ENCODE measurements at places on chromosomes 7 and 10.
A peak's percentile ranks its signal among the peaks of the same experiment; 100 is the strongest.

GRCh38 chr7:91420606-91421005 lies 156.4 kb downstream of the FZD1 start:
- DNase-seq: no peak

- no peak for DNase-seq
These were observed 38.4 kb downstream of the VSTM4 start for GRCh38 chr10:49076741-49077521.

DNA sequence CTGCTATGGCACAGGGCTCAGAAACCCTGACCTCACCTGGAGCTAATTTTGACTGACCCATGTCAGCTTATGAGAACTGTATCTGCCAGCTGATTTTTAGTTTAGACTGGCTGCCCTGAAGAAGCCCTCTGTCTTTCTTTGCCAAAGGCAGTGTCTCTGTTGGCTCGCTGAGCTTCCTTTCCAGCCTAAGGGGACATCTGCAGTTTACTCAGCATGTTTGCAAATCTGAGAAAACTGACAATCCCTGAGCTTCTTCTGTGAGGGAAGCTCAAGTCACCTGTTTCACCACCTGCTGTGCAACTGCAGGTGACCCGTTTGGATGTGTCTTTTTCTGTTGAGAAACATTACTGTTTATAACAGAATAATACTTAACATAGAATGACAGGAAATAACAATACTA lies 46.0 kb downstream of the PRKAR2B start:
- peak; percentile 21 for DNase-seq

DNA sequence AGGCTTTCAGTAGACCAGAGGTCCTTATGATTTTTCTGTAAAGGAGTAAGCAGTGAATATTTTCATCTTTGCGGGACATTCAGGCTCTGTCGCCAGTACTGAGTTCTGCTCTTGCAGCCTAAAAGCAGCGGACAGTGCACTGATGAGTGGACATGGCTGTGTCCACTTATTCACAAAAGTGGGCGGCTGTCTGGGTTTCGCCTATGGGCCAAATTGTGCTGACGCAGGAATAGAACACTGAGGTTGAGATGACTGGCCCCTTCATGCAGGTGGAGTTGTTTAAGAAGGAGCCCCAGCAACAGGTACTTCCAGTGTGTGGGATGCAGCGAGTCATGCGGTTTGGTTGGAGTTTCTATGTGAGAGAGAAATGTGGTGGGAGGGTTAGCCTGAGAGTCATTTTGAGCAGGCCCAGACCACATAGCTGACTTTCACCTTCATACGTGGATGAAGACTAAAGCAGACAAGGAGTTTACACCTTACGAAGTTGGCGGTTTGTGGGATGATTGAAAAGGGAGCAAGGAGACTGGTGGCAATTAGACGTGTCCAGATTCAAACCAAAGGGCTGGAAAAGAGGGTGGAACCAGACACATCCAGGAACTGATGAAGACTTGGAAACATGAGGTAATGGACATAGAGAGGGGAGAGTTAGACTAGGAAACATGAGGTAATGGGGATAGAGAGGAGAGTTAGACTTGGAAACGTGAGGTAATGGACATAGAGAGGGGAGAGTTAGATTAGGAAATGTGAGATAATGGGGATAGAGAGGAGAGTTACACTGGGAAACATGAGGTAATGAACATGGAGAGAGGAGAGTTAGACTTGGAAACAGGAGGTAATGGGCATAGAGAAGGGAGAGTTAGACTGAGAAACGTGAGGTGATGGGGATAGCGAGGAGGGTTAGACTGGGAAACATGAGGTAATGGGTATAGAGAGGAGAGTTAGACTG lies 38.2 kb downstream of the WDR37 start:
- no peak for DNase-seq

DNA sequence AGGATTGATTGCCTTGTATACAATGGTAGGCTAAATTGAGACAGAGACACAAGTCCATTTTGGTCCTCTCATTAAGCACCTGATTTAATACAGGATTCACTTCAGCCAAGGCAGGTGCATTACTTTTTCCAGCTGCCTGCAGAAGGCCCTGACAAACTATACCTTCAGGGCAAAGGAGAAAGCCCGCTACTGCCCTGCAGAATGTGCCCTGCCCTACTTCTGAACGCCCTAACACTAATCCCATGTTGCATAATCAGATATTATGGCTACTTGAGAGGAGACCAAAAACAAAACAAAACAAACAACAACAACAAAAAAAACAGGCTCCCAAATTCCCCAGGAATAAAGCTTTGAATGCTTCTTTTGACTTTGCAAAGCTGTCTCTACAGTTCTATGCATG lies 116.9 kb upstream of the ABI1 start:
- DNase-seq: no peak

- no peak for DNase-seq
These were observed 98.6 kb downstream of the NXPH1 start for GRCh38 chr7:8531991-8532515.

DNA sequence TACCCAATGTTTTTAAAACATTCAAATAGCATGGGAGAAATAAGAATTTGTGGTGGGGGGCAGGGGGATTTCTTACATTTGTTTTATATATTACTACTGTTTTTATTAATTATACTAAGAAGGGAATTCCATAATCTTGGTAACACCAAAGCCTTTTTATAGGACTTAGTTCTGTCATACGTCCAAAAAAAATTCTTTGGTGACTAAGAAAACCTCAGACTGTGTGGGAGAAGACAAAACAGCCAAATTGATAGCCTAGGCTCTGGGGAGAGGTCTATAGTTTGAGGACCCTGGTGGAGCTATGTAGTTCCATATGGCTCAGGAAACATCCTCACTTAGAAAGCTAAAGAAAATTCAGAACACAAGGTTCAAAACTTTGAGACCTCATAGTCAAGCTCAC lies 23.4 kb downstream of the ACSM6 start:
- DNase-seq: no peak

GRCh38 chr7:121395494-121395960 lies 581 bp downstream of the FAM3C start:
- DNase-seq: peak; percentile 48

DNA sequence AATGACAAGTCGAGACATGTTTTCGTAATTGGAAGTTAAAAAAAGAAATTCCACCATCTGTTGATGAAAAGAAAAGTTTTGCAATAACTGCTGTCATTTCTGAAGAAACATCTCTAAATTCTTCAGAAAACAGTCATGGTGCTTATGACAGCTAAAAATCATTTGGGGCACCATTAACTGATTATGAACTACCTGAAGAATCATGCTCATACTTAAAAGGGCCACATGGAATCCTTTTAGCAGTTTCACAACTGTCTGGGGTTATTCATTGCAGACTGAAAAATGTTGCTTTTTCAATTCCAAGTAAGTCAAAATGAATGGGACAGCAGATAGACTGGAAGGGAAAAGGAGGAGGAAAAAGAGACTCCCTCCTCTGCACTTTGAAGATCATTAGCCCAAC lies 134.2 kb downstream of the CHN2 start:
- DNase-seq: no peak

DNA sequence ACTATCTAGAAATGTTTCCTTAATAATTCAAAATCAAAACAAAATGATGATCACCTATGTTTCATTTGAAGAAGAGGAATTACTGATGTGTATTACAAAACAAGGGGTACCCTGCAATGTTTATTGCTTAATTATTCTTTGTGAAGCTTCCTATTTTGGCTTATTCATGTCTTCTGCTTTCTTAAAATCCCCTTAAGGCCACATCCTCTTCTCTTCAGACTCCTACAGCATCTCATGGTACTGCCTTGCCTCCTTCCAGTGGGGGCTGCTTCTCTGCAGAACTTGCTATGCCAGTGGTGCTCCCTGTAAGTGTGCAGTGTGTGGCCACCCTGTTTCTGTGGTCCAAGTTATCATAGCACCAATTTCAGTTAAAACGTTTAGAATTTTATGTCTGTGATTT lies 35.0 kb downstream of the CCDC146 start:
- DNase-seq: no peak

DNA sequence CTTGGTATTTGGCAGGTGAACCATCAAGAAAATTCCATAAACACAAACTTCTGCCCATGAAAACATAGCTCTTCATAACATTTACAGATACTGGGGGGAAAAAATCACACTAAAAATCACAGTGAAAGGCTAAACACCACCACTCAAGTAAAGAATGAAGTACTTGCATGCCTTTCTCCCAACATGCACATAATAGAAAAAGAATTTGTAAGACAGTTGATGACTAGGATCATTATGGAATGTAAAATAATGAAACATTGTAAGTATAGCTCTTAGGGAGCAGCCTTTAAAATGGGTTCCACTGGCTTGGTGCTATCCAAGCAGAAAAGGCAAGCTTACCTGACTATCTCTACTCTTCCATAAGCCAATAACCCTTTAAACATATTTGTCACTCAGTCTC lies 299.9 kb upstream of the LRRN3 start:
- no peak for DNase-seq

GRCh38 chr10:128863823-128864405 lies 603.1 kb upstream of the MGMT start:
- no peak for DNase-seq

GRCh38 chr10:34766266-34766600 lies 48.9 kb downstream of the PARD3 start:
- no peak for DNase-seq

DNA sequence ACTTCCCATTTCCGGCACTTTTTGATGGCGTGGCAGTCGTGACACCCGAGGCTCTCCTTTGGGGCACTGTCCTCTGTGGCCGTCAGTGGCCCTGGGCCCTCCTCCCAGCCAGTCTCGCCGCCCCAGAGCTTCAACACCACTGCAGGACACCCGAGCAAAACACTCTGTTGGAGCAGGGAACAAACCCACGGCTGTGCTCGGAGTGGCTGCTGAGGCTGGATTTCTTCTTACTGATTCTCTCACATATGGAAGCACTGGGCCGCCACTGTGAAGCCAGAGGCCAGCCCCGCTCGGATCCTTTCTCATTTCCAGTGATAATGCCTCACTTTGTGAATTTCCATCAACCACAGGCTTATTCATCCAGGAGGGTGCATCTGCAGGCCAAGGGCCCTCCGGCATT lies 58.2 kb upstream of the CYTH3 start:
- no peak for DNase-seq

GRCh38 chr7:146175716-146176115 lies 59.1 kb downstream of the CNTNAP2 start:
- no peak for DNase-seq

DNA sequence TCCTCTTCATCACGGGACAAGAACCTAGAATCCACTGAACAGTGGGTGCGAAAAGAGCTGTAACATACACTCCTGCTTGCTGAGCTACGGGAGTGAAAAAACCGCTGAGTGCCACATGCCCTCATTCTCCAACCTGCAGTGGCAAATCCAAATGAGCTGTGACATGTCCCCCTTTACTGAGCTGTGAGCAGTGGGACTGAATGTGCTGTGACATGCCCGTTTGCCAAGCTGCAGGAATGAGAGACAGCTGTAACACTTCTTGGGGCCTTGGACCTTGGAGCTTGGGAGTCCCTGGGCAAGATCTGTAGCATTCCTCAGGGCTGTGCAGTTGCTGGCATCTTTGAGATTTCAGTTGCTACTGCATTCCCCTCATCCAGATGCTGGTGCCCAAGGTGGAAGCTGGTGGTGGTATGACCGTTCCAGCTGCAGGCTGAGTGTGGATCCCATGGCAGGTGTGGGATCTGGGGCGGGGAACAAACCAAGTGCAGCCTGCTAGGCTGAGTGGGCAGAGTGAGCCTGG lies 85.0 kb downstream of the TMEM106B start:
- no peak for DNase-seq

DNA sequence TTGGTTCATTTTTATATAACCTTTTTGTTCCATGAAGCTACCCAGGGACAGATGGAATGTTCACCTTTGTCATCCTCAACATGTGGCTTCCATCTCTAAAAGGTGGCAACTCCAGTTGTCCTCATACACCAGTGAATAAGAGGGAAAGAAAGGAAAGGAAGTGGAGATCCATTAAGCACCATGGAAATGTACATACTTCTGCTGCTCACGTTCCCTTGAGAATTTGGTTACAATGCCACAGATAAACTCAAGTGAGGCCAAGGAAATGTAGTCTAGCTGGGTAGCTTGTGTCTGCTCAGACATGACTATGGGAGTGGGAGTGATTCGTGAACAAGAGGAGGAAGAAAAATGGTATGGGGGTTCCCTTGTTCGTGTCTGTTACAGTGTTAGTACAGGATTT lies 237.1 kb upstream of the FAM3C start:
- no peak for DNase-seq

- DNase-seq: no peak
These were observed 423.2 kb downstream of the PAXIP1 start for GRCh38 chr7:154579711-154580110.

DNA sequence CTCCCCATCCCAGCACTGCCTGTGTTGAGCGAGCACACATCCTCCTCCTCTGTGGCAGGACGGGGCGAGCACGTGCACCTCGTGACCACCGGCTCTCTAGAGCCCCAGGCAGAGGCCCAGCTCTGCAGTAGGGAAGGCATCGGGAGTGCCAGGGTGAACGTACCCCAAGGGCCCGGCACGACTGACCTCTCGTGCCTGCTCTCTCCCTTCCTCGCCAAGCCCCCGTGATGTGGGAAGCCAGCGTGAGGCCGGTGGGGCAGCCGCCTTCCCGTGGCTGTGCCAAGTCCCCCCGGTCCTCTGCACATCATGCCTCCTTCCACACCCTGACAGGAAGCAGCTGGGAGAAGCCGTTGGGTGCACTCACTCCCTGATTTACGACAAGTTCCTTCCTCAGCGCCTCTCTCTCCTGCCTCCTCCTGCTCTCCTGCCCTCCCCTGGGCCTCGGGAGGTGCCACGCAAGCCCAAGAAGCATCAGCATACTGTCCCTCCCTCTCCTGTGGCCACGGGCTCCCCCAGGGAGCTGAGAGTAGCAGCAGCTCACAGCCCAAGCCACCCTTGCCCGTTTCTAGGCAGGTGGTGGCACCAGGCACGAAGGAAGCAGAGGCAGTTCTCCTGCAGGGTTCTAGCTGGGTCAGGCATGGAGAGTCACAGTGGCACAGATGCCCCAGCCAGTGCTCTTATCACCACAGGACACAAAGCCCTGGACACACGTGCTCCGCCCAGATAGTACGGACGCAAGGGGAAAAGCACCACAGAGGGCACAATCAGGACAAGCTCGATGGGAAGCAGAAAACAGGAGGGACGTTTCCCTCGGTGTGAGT lies 47.0 kb downstream of the AMZ1 start:
- peak; percentile 16 for DNase-seq

DNA sequence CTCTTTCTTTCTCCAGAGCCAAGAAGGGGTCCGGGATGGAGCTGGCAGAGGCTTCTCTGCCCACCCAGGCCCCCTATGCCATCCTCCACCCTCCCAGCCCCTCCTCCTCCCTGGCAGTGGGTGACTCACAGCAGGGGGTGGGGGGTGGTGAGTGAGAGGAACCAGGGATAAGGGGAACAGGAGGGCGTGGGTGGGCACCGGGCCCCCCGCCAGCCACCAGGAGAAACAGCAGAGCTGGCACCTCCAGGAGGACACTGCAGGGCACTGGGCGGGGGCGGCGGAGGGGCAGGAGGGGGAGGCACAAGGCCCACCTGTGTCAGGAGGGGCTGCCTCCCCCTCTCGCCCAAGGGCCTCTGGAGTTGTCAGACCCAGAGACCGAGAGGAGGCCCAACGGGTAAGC lies 56.0 kb downstream of the CAMK2B start:
- no peak for DNase-seq
